GM12892 (cell line): ENCODE measurements at places on chromosomes 7 and 10.
A peak's percentile ranks its signal among the peaks of the same experiment; 100 is the strongest.

DNA sequence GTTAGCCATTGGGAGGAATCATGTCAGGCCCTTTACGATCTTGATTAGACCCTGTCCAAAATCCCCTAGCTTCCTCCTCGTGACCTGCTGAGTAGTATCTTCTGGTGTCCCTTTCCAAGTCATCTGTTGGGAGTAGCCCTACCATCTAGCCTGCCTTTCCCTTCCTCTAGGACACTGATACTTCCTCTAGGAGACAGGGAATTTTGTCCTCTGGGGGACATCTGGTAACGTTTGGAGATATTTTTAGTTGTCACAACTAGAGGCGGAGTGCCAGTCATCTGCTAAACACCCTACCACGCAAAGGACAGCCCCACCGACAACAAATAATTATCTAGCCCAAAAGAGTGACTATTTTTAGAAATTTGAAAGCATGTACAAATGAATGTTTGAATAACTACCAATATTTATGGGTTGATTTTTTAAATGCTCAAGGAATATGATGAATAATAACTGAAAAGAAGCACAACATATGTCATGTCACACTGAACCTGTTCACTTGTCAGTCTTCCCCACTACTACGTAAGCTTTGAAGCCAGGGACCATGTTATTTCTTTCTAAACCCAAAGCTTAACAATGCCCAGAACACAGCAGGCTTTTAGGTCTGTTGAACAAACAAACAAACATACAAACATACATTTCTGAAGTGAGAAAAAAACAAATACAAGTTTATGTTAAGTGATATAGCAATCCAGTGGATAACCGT is 105.9 kb downstream of the ARHGAP12 start:
- DNase-seq = no peak

GRCh38 chr7:127813991-127814541 is 162.1 kb downstream of the SND1 start:
- DNase-seq = no peak

GRCh38 chr7:935874-936385 is 18.6 kb downstream of the ADAP1 start:
- DNase-seq = no peak

- no peak for DNase-seq
Observed at GRCh38 chr7:34048445-34048844, 143.1 kb downstream of the BMPER start.

GRCh38 chr7:112866424-112866823 is 76.2 kb upstream of the TMEM168 start:
- peak; percentile 13 for DNase-seq

- no peak for DNase-seq
Observed at GRCh38 chr7:43823941-43824340, 45.4 kb downstream of the MRPS24 start.

DNA sequence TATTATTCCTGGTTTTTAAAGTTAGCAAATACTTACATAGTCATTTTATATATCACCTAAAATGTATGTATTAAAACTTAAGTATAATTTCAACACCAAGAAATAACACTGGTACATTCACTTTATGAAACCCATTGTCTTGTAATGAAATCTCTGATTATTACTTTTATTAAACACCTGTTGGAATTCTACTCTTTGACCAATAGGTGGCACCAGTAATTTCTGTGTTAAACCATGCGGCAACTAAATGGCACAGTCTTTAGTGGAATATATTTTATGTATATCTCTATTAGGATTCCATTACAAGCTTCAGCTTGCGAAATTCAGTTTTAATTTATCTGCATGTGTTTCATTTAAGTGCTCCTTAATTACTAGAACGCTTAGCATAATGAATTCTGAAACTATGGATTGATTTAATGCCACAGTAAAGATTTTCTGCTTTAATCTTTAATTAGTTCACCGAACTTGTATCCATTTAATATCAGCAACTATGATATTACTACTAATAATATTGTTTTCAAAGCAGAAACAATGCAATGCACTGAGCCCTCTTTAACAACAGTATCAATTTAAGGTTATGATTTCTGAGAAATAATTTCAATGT is 181.3 kb downstream of the MAGI2 start:
- no peak for DNase-seq

- DNase-seq = no peak
Observed at GRCh38 chr10:6020826-6021225, 41.3 kb downstream of the IL2RA start.

DNA sequence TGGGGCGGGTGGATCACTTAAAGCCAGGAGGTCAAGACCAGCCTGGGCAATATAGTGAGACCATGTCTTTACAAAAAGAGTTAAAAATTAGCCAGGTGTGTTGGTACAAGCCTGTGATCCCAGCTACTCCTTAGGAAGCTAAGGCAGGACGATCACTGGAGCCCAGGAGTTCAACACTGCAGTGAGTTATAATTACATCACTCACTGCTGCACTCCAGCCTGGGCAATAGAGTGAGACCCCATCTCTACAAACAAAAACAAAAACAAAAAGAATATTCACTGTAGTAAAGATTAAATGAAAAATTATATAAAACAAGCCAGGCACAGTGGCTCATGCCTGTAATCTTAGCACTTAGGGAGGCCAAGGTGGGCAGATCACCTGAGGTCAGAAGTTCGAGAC is 1047.6 kb upstream of the AUTS2 start:
- no peak for DNase-seq

- DNase-seq = no peak
Observed at GRCh38 chr10:118628397-118628796, 32.9 kb upstream of the PRLHR start.

- DNase-seq = no peak
Observed at GRCh38 chr7:132609222-132609621, 33.0 kb upstream of the PLXNA4 start.

DNA sequence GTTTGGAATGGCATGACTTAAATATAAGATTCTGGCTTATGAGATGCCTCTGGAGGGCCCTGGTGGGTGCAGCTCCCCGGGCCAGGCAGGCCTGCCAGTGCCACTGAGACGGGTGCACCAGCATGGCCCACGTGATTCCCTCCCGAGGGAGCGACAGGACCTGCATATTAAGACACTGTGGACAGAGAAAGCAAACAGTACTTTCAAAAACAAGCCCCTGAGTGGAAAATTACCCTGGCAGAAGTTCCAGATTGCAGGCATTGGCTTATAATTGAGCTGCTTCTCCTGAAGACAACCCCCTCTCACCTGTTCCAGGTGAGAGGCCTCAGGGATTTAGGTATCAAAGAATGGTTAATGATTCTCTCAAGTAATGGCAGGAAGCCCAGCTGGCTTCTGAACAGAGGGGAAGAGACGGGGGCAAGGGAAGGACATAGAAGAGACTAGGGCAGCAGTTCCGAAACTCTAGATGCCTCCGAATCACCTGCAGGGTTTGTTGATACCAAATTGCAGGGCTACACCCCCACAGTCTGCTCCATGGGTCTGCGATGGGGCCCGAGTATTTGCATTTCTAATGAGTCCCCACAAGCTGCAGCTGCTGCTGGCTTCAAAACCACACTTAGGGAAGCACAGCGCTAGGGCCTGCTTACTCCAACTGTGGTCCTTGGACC is 66.0 kb upstream of the DOCK1 start:
- no peak for DNase-seq

GRCh38 chr10:34408381-34408780 is 406.7 kb downstream of the PARD3 start:
- DNase-seq = no peak

GRCh38 chr10:115432188-115432819 is 339.1 kb downstream of the ATRNL1 start:
- no peak for DNase-seq

DNA sequence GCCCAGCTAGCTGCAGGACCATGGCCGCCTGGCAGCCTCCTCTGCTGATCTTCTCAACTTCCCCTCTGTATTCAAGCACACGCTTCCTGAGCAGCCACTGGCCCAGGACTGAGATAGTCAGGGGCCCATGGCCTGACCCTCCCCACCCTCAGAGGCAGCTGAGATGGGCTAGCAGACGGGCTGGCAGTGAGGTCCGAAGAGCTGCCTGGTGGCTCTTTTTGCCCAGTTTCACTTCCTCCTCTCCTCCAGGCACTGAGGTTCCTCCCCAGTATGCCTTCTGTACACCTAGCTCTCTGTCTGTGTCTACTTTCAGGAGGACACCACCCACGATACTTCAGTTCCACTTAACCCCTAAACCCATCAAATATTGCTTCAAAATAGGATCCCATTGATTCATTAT is 395.6 kb downstream of the TNS3 start:
- no peak for DNase-seq

- DNase-seq = no peak
Observed at GRCh38 chr7:153247926-153248325, 488.4 kb downstream of the ACTR3B start.

DNA sequence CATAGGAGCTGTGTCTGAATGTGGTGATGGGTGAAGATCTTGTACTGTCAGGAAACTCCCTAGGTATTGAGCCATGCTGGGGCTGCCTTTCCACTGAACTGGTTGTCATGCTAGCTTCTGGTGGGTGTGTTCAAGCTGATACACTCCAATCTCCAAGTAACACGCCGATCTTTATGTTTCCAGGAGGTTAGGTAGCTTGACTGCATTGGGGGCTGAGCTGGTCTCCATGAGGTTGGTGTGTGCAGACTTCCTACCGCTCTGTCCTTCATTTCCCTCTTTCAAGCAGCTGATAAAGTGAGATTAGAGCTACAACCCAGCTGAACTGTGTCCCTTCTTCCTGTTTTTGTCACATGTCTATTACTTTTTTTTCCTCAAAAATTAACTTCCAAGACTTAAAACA is 265.5 kb downstream of the ANKRD30A start:
- no peak for DNase-seq

GRCh38 chr7:83731154-83731553 is 82.2 kb upstream of the SEMA3E start:
- DNase-seq = no peak

- no peak for DNase-seq
Observed at GRCh38 chr10:115974816-115975430, 298.1 kb downstream of the GFRA1 start.

DNA sequence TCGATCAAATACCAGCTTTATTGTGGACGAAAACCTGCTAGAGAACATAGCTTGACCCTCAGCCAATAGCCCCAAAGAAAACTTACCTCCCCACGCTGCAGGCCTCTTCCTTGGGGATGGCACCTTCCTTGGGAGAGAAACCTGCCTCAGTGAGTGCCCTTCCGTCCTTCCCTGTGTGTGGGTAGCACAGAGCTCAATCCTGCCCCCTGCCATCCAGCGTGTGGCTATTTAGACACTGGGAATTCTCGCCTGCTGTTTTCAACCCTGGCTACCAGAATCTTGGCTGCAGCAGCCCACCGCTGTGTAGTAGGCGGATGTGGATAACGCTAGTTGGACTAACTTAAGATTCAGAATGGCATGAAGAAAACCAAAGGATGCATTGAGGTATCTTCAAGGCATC is 238.2 kb downstream of the TEX36 start:
- DNase-seq = no peak
